ENCODE measurements at places on chromosomes 1 and 21.

- DNase-seq, result peak; percentile 9
Measured at GRCh38 chr1:101820071-101820470, 176.7 kb downstream of the OLFM3 start.

GRCh38 chr1:204680461-204680860 is 5.1 kb downstream of the LRRN2 start:
- DNase-seq, result no peak

GRCh38 chr1:9182784-9183257 is 51.8 kb upstream of the H6PD start:
- DNase-seq, result no peak

- DNase-seq, result no peak
Measured at GRCh38 chr1:24409535-24409934, 4.0 kb downstream of the STPG1 start.

GRCh38 chr1:230851291-230851691 is 17.0 kb downstream of the C1orf198 start:
- no peak for DNase-seq

DNA sequence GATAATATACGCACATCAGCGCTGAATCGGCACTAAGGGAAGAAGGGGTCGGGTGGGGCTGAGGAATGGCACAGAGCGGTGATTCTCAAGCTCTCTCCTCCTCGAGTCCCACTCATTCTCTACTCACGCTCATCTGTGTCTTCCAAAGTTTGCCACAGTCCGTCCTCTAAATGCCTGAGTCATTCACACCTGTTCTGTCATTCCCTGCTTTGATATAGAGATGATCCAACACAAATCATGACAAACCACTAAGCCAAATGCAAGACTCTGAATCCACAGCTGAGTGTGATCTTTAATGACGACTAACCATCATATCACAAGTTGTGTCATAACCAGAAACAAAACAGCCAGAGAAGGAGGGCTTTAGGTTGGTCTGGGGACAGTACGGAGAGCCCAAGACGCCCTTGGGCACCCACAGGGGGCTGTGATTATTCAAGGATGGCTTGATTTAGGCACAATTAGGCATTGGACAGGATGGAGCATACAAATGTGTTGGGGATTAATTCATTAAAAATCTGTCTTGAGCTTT is 501.5 kb downstream of the KIF26B start:
- no peak for DNase-seq

- DNase-seq, result no peak
Measured at GRCh38 chr1:9904596-9904995, 5.5 kb downstream of the CTNNBIP1 start.

DNA sequence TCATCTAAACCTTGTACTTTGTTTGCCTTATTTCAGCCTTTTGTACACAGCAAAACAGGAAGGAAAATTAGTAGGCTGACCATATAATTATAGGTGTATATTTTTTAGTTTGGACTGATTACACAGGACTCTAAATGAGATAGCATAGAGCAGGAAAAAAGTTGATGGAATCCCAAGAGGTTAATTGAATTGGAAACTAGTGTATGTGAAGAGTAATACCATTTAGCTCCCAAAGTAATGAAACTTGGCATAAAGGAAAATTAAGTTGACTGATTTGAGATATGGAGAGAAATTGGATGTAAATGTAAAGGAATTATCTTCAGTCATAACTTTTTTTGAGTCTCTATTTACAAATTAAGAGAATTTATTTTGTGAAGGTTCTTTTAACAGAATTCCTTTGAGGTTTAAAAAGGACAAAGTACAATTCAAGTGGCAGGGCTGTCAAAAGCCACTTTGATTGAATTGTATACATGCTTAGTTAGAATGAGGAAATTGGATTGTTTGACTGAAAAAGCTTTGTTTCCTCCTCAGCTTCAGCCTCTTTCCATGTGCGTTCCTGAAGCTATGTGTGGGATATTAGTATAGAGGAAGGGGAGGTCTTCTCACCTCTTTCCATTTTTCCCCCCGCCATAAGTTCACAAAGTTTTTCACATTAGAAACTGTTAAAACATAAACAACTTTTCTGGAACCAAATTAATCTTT is 26.4 kb downstream of the SNX27 start:
- DNase-seq, result no peak

DNA sequence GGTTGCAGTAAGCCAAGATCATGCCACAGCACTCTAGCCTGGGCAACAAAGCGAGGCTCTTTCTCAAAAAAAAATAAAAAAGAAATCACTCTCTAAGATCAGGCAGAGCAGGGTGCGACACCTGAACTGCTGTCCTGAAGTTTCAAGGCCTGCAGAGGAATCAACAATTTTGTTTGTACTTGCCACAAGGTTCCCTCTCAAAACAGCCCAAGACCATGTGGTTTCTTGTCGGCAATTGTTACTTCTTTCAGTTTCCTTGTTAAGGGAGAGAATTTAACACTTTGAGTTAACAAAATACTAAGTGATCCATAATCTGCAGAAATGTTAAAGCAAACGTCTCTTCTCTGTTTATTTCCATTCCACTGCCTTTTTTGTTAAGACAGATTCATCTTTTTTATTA is 36.5 kb downstream of the MACO1 start:
- DNase-seq, result no peak

GRCh38 chr21:42981862-42982261 is 7.5 kb downstream of the PKNOX1 start:
- DNase-seq, result no peak

DNA sequence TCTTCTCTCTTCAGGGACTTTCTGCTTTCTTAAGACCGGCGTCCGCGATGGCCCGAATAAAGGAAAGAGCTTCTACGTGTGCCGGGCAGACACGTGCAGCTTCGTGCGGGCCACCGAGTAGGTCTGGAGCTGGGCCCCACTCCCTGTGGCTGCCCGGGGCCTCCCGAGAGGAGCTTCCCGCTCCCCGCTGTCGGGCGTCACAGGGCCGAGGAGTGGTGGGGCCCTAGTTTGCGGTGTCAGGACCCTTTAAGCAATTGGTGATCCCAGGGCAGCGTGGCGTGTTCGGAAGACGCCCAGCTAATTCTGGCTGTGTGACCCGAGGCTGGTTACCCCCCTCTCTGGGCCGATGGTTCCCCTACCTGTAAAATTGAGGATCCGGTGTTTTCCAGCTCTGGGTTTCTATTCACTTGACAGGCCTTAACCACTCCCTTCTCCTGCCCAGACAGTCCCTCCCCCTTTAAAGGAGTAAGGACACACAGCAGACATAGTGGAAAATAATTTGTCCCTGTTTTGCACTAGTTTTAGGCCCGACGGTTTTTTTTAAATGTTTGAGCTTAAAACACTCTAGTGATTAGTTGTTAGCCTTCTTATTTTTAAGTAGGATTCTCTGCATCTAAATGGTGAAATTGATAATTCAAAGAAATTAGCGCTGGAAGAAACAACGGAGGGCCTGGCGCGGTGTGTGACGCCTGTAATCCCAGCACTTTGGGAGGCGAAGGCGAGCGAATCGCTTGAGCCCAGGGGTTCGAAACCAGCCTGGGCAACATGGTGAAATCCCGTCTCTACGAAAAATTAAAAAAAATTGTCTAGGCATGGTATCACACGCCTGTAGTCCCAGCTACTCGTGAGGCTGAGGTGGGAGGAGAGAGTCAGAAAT is 553 bp downstream of the TTF2 start:
- DNase-seq, result no peak

DNA sequence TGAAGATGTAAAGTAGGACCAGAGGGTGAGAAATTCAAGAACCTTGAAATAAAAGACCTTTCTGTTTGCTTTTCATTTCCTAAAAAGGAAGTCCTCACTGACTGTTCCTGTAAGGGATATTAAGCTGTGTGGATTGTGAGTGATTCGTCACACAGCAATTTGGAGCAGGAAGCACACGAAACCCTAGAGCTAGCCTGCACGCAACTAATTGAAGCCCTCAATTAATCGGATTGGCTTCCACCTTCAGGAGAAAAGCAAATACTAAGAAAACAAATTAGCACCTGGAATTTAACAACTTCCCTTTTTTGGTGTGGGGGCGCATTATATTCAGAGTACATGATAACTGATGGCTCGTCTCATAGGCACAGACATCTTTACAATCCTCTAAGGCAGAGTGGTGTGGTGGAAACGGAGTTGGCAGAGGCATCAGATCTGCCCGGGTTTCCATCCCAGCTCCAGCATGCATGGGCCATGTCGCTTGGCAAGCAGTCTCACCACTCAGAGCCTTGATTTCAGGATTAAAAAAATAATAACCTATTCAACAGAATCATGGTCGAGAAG is 95.2 kb downstream of the KCNJ15 start:
- DNase-seq, result no peak

DNA sequence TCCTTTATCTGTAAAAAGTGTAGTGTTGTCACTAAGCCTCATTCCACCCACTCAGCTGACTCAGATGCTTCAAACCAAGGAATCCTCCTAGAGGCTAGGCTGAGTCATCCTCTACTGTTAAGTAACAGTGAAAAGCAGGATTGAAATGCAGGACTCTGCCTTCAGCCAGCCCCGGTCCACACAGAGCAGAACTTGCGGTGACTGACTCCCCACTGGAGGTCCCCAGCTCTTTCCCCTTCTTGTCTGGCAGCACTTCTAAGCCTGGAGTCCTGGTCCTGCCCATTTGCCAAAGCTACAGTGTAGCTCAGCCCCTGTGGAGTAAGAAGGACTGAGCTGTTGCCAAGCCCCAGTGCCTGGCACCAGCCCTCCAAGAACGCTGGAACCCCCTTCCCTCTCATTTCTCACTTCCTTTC is 1.7 kb downstream of the RAB7B start:
- DNase-seq, result no peak

DNA sequence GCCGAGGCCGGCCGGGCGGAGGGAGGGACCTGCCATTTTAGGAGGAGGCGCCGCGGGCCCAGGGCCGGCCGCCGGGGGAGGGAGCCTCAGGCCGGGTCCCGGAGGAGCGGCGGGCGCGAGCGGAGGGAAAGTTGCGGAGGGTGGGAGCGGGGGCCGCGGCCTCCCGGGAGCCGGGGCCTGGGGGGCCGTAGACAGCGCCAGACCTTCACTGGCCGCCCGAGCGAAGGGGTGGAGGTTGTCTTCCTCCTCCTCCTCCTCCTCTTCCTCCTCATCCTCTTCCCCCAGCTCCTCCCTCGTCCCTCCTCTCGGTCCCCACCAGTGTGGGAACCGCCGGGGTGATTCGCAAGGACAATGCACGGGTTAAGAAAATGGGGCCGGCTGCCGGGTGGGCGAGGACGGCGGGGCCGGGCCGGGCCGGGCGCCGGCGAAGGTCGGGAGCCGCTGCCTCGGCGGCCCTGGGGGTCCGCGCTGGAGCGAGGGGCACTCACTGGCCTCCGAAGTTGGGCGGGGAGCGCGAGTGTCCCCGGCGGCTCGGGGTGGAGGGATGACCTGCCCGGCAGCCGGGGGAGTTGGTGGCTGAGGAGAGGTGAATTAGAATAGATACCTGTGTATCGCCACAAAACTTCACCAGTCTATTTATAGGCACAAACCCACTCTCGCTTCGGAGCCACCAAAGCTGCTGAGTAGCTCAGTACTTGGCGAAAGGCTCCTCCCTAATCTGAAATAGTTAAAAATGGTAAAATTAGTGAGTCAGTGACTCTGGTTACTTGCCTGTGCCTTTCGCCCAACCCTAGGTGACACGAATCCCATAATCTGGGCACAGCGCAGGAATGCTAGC is 1.3 kb downstream of the DYRK1A start:
- no peak for DNase-seq

GRCh38 chr1:196690582-196690981 is 38.7 kb downstream of the CFH start:
- DNase-seq, result no peak

GRCh38 chr21:21860888-21861287 is 862.7 kb downstream of the NCAM2 start:
- no peak for DNase-seq

DNA sequence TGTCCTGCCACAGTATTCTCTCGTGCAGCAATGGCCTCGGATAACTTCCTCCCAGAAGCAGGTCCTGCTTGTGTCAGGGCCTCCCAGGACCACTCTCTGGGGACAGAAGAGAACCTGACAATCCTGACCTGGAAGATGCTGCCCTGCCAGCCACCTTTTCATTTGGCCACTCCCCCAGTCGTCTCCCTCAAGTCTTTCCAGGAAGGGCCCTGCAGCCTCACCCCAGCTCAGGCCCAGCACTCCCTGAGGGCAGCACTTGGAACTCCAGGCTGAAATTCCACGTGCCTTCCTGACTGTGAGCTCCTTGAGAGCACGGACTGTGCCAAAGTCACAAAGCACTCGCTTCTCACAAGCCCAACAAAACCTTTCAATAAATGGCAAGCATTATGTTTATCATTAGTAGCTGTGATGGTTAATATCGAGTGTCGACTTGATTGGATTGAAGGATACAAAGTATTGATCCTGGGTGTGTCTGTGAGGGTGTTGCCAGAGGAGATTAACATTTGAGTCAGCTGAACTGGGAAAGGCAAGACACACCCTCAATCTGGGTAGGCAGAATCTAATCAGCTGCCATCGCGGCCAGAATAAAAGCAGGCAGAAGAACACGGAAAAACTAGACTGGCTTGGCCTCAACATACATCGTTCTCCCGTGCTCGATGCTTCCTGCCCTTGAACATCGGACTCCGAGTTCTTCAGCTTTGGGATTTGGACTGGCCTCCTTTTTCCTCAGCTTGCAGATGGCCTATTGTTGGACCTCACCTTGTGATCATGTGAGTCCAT is 2.3 kb upstream of the CLEC20A start:
- DNase-seq, result no peak

DNA sequence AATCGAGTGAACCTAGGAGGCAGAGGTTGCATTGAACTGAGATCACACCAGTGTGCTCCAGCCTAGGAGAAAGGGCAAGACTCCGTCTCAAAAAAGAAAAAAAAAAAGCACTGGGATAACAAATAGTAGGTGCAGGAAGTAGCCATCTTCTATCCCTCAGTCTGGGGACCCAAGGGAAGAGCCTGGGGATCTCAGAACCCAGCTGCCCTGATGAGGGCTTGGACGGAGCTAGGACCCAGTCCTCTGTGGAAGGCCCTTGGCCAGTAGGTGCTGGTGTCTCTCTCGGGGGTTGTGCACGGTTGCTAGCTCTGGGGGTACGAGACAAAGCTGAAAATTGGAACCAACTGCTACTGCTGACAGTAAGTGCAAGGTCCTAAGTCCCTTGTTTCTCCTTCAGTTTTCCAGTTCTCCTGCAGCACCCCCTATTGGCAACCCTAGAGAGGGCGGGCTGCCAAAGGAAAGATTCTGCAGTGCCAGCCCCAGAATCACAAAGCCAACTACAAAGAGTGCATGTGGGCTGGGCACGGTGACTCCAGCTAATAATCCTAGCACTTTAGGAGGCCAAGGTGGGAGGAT is 57.6 kb upstream of the KIF1B start:
- DNase-seq, result no peak

- no peak for DNase-seq
Measured at GRCh38 chr1:8665833-8666232, 151.6 kb downstream of the RERE start.

- DNase-seq, result no peak
Measured at GRCh38 chr1:64184003-64184440, 19.4 kb upstream of the UBE2U start.

- no peak for DNase-seq
Measured at GRCh38 chr1:5770981-5771765, 221.1 kb downstream of the NPHP4 start.

GRCh38 chr1:31959521-31960340 is 21.6 kb upstream of the PTP4A2 start:
- no peak for DNase-seq

- DNase-seq, result no peak
Measured at GRCh38 chr21:30146558-30147282, 19.9 kb downstream of the CLDN17 start.

GRCh38 chr1:42946120-42946898 is 12.4 kb downstream of the SLC2A1 start:
- DNase-seq, result no peak

- no peak for DNase-seq
Measured at GRCh38 chr1:160413716-160414115, 13.4 kb downstream of the VANGL2 start.

GRCh38 chr1:168572633-168573032 is 3.8 kb upstream of the XCL1 start:
- DNase-seq, result no peak

Measured in NCI-H1930 (cell line).